ENCODE measurements at places on chromosomes 1 and 21.

GRCh38 chr1:213274140-213274539 is 223.1 kb downstream of the RPS6KC1 start:
- no peak for DNase-seq

GRCh38 chr1:150972417-150972940 is 2.2 kb downstream of the CERS2 start:
- DNase-seq, result no peak

DNA sequence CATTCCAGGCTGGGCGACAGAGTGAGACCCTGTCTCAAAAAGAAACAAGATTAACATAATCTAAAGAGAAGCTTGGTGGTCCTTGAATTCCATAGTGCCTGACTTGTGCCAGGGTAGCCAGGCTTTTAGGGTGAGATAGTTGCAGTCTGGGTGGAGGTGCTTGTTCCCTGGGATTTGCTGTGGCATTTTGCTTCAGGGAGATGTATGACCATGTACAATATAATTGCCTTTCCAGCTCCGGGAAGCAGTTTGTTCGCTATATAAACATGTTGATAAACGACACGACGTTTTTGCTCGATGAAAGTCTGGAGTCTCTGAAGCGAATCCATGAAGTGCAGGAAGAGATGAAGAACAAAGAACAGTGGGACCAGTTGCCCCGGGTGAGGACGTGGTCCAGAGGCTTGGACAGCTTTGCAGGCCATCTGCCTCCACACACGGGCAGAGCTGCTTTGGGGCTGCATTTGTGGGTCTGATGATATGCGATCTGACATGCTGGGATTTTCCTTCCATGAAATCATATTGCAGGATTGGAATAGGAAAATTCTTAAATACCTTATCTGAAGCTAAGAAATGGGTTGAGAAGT is 49.4 kb upstream of the KIF1B start:
- DNase-seq, result no peak

- no peak for DNase-seq
Observed at GRCh38 chr1:211541720-211542477, 37.1 kb downstream of the SLC30A1 start.

DNA sequence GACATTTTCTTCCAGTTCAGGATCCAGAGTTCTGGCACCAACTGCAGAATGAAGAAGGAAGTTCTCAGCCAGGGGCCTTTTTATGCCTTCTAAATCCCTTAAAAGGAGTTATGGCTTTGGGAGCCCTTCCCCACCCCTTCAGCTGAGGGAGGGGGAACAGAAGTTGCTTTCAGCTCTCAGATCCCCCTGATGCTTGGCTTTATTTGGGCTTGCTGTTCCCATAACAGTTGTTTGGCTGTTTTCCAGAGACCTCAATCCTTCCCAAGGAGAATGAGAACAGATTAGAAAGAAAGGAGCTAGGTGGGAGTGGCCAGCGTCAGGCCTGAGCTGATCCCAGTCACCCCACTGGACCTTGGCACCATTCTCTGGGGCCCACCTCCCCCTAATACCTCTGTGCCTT is at the start of gene RPE65:
TSS of gene RPE65 (minus strand) at position 54 of the 400 bp plus-strand sequence. CDS start at position 5, 49 bp downstream.
- no peak for DNase-seq

All from activated T-cell treated with anti-CD3 and anti-CD28 coated beads, Interleukin-2, amount 50 U/mL, for 48 hours (primary cell).